ENCODE measurements at places on chromosomes 1 and 21.

DNA sequence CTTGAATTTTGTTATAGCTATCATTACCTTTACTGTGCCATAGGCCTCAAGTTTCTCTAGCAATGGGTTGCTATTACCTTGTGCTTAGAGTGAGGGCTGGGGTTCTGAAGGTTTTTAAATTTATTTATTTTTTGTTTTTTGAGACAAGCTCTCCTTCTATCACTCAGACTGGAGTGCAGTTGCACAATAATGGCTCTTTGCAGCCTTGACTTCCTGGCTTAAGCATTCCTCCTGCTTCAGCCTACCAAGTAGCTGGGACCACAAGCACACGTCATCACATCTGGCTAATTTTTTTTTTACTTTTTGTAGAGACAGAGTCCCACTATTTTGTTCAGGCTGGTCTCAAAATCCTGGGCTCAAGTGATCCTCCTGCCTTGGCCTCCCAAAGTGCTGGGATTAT, 41.5 kb downstream of the SNX27 start:
- no peak overlapping the region for H3K27ac ChIP-seq
- peaks cover 8% of the 10 kb centered on the region for H3K4me1 ChIP-seq
- H3K4me3 ChIP-seq: no peak overlapping the region
- DNase-seq: no peak
- H3K27me3 ChIP-seq: no peaks in the 10 kb centered on the region

DNA sequence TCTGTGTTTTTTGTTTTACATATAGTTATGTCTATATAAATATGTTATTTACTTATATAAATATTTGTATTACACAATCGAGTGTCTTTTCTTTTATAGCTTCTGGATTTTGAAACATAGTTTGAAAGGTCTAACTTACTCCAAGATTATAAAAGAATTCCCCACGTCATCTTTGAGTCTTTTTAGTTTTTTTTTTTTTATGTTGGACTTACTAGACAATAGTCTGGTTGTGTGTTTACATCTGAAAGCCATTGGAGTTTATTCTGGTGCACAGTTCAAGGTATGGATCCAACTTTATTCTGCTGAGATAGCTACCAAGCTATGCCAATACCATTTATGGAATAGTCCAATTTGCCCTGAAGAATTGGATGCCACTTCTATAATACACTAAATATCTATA, 26.1 kb upstream of the RCAN3 start:
- no peak overlapping the region for H3K27ac ChIP-seq
- H3K27me3 ChIP-seq: no peaks in the 10 kb centered on the region
- DNase-seq: no peak
- H3K4me1 ChIP-seq: peaks cover 43% of the 10 kb centered on the region

DNA sequence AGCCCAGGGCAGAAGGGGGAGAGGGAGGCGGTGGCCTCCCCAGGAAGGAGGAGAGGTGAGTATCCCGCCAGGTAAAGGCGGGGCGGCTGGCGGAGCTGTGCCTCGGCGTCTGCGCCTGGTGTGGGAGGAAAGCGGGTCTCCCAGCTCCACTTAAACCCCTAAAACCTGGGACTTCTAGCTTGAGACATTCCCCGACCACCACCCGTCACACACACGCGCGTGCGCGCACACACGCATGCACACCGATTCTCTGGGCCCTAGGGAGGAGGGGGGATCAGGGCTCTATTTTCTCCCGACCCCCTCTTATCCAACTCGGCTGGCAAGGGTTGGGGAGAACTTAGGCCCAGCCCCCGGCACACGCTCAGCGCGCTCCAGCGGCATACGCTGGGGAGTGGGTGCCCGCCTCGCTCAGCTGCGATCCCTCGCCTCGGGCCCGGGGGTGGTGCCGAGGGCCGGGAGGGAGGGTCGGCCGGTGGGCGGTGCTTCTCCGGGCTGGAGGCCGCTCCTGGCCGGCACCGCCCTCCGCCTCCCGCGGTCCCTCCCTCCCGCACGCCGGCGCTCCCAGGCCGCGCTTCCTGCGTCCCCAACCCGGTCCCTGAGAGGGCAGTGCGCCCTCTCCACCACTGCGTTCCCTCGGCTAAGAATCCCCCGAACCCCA, at the start of gene TMEM51:
Gene TMEM51, plus strand, starts transcription at position 564 of the 658 bp plus-strand sequence. CDS start 61,341 bp downstream, outside the sequence.
- DNase-seq: no peak
- H3K27ac ChIP-seq: no peak within 1 kb of the TSS
- no peaks in the 10 kb centered on the region for H3K36me3 ChIP-seq
- peaks cover 29% of the 10 kb centered on the region for H3K27me3 ChIP-seq

GRCh38 chr1:220819467-220820026, 32.8 kb downstream of the MTARC1 start:
- DNase-seq: no peak
- no peaks in the 10 kb centered on the region for H3K4me1 ChIP-seq
- H3K27me3 ChIP-seq: peaks cover 17% of the 10 kb centered on the region
- no peak overlapping the region for H3K4me3 ChIP-seq
- no peaks in the 10 kb centered on the region for H3K36me3 ChIP-seq

All from naive thymus-derived CD8-positive, alpha-beta T cell (primary cell).